ENCODE measurements at places on chromosomes 16 and 17.

- no peak for DNase-seq
Observed at GRCh38 chr17:20702692-20703091, 123.2 kb downstream of the CDRT15L2 start.

- DNase-seq: peak; percentile 32
Observed at GRCh38 chr16:70428178-70428998, 10.5 kb downstream of the ST3GAL2 start.

- DNase-seq: no peak
Observed at GRCh38 chr17:78129351-78130089, 965 bp upstream of the TMC6 start.

DNA sequence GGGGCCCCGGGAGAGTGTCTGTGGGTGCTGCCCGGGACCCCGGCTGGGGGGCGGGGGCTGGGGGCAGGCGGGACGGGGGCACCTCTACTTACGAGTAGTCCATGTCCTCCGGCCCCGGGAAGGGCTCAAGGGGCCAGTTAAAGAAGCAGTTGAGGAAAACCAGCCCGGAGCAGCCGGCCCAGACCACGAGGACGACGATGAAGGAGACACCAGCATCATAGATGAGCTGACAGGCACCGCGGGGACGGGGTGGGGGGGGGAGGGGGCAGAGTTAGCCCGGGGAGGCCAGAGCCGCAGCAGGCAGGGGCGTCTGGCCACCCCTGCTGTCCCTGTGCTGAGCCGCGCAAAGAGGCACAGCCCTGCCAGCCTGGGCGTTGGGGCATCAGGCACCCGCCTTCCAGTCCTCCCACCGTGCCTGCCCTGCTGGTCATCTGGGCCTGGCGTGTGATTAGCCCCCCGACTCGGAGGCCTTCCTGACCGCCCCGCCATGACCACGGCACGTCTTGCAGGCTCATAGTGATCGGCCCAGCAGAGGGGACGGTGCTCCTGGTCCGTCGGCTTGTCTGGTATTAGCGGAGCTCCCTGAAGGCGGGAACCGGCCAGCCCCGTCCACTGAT lies 29.0 kb upstream of the PITPNA start:
- no peak for DNase-seq

DNA sequence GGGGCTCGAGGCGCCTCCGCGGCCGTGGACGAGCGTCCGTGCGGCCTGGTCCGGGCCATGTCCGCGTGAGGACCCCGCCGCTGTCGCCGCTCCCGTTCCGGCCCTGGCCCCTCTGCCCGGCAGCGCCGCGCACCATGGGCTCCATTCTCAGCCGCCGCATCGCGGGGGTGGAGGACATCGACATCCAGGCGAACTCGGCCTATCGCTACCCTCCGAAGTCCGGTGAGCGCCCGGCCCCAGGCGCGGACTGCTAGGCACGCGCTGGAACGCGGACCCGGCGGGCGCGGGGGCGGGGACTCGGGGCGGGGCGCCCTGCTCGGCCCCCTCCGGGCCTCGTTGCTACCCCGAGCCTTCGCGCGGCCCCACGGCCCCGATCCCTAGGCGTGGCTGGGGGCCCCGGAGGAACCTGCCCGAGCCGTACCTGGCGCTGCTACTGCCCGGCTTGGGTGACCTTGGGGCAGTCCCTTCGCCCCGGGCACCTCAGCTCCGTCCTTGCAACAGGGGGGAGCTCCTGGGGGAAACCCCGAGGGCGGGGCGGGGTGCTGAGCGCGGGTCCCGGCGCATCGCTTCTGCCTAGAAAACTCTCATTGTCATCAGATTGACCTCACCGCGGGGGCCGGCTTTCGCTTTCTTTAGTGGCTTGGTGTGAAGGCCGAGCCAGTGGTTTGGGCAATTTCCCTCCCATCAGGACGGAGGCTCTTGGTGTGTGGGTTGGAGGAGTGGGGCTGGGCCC lies 367 bp downstream of the MGRN1 start:
- DNase-seq: no peak

- DNase-seq: no peak
Observed at GRCh38 chr16:68382296-68382718, 66.0 kb downstream of the SMPD3 start.

Data from NCI-H524 treated with DMSO at 0.1 percent for 48 hours (cell line).